ENCODE measurements at places on chromosomes 2 and 18.

DNA sequence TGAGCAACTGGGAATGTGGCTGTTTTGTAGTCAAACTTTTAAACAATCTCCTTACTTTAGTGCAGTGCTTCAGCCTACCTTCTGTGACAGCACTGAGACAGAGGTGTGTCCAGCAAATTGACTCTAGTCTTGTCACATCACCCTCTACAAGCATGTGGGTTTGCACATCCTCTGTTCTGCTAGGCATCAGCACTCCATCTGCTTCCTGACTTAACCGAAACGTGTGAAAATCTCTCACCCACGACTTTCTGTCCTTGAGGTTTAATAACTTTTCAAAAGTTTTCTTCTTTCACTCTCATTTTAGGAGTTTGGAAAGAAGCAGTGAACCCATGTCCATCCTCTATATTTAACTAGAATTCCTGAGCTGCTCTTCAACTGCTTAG is 42.6 kb downstream of the TTR start:
- no peak for DNase-seq

DNA sequence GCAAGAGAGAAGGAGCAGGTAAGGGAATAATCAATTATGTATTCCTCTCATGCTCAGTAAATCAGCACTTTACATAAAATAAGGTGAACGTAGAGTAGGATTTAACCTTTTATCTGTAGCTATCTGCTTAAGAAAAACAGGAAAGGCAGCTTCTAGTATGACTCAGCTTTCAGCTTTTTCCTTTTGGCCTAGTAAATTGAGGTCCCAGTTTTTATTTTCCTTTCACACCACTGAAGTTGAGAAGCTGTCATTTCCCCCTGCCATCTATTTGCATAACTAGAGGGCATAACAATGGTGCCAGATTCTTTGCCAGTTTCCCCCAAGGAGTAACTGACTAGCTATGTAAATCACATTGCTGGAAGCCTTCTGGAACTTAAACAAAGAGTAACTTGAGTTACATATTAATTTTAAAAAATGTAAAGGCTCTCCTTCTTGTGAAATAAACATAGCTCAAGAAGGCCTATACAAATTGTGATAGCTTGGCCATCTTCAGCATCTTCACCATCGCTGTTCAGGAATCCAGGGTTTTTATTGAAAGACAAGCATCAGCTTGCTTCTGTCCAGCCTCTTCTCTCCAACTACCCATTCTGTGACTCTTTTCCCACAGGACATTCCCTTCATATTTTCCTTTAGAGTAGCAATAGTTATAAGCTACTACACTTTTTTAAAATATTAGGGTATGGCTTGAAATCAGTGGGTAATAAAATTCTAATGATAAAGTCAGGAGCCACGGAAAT is 97.0 kb downstream of the KYNU start:
- no peak for DNase-seq

DNA sequence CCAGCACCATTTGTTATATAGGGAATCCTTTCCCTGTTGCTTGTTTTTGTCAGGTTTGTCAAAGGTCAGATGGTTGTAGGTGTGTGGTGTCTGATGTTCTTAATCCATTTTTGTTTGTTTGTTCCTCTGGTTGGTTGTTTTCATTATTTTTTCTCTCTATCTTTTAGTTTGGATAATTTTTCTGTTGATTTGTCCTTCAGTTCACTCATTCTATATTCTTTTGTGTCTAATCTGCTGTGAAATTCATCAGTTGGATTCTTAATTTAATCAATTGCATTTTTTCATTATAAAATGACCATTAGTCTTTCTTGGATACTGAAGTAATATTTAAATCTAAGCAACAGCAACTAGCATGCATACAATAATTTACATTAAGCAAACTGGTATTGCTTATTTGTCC is 206.7 kb upstream of the TRIB2 start:
- DNase-seq = no peak

GRCh38 chr2:27573452-27573851 is 9.4 kb upstream of the ZNF512 start:
- DNase-seq = no peak

DNA sequence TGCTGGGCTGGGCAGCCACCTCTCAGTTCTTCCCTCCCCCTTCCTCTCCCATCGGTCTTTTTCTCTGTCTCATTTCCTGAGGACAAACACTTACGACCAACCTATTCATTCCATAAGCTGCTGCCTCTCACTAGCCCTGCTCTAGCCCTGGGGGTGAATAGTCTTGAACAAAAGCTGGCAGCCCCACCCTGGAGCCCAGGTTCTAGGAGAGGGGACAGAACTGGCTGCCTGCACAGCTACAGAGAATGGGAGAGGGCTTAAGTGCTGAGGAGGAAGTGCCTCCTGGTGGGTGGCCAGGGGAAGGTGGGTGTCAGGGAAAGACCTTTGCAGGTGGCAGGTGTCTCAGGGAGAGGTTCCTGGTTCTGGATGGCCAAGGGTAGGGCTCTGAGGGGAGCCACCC is 22.8 kb downstream of the ANO7 start:
- no peak for DNase-seq

DNA sequence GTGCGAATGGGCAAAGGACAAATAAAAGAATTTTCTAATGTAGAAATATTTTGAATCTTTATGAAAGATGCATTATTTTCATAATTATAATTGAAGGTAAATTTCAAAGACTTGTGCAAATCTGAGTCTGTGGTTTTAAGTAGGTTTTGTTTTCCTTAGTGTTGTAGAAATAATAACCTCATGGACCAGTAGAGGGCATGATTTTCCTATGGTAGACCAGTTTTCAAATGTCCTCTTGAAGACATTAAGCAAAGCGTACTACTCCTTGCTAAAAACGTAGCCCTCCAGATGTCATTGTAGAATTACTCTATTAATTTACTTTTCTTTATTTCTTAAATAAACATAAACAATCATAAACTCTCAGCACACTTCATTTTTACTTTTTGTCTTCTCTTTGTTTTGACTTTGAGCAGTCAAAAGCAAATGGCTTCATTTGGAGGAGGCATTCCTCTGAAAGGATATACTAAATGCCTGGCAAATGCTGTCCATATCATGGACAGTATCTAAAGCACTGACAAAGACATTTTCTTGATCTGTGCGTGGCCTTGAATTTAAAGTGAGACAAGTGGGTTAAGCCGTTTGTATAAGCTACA is 85.8 kb upstream of the FAM237A start:
- DNase-seq = no peak

- DNase-seq = peak; percentile 9
Measured at GRCh38 chr2:126657148-126657635, 1.2 kb downstream of the GYPC start.

DNA sequence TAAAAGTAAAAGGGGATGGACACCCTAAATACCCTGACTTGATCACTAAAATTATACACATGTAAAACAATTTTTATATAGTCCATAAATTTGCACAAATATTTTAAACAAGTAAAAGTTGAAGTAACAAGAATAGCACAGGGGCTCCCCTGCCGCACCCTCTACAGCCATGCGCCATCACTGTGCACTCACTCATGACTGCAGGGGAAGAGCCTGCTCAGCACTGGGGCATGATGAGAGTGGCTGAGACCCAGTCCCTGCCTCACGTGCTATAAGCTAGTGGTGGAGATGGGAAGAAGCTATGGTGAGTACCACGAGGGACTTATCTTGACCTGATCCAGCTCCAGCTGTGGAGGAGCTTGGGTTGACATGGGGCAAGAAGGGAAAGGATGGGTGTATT is 46.9 kb upstream of the MYO1B start:
- no peak for DNase-seq

GRCh38 chr2:30105556-30105955 is 41.3 kb upstream of the YPEL5 start:
- no peak for DNase-seq

DNA sequence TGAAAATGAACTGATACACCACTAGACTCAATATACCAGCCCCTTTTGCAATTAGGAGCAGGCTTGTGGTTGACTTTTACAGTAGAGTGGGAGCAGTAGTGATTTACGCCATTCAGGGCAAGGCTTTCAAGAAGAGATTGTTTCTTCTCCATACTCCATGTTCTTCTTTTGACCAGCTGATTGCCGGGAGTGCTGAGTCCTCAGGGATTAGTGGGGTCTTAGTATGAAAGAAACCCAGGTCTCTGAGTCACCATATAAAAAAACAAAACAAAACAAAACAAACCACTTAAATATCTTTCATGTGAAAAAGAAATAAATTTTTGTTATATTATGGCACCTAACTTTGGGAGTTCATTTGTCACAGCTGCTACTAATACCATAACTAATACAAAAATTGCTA is 465.6 kb upstream of the TRIB2 start:
- no peak for DNase-seq

GRCh38 chr2:232353096-232353495 is 25.5 kb upstream of the ALPP start:
- no peak for DNase-seq

DNA sequence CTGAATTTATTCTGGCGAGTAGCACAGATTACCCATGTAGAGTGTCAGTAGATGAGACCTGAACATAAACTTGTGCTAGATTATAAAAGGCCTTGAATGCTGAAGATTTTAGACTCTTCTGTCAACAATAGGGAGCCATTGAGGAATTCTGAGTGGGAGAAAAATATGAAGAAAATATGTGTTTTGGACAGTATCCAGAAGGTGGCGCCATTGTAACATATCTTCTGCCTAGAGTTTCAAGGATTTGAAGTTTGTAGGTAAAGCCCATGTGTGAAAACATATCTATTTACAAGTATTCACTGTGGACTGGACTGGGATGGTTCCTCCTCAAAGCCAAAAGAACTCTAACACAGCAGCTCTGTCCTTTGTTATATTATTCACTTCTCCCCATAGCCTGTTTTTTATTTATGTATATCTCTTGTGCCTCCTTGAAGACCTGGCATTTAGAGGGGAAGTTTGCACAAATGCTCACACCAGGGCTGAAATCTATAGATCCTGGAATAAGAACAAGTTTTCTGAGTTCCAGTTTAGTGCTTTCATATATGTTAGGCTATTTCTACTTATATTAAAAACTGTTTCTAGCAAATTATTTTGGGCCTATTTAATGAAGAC is 124.9 kb downstream of the RDH14 start:
- DNase-seq = no peak

- DNase-seq = no peak
Measured at GRCh38 chr2:19218166-19218565, 140.3 kb downstream of the OSR1 start.

DNA sequence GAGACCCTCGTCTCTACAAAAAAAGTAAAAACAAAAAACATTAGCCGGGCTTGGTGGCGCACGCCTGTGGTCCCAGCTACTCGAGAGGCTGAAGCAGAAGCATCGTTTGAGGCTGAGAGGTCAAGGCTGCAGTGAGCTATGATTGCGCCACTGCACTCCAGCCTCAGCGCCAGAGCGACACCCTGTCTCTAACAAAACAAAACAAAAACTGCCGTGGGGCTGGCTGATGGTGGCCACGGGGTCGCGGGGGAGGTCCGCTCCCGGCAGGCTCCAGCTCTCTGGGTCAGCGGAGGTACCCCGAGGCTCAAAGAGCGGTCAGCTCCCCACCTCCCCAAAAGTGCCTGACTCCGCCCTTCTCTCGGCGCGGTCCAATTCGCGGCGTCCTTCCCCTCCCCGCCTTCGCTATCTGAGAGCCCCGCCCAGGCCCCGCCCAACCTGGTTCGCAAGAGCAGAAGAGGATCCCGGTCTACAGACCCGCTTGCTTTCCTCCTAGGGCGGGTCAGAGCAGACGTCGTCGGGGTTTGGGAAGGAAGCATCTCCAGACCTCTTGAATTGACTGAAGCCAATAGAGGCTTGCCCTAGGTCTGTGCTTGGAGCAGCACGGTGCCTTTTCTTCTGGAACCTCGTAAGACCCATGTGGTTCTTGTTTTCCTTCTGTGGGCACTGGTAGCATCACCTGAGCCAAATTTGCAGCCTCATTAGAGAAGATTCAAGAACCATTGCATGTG is 7.8 kb downstream of the RAX start:
- DNase-seq = no peak

GRCh38 chr2:184727813-184728212 is 129.5 kb downstream of the ZNF804A start:
- DNase-seq = no peak

GRCh38 chr2:191386938-191387536 is 141.8 kb downstream of the MYO1B start:
- no peak for DNase-seq

DNA sequence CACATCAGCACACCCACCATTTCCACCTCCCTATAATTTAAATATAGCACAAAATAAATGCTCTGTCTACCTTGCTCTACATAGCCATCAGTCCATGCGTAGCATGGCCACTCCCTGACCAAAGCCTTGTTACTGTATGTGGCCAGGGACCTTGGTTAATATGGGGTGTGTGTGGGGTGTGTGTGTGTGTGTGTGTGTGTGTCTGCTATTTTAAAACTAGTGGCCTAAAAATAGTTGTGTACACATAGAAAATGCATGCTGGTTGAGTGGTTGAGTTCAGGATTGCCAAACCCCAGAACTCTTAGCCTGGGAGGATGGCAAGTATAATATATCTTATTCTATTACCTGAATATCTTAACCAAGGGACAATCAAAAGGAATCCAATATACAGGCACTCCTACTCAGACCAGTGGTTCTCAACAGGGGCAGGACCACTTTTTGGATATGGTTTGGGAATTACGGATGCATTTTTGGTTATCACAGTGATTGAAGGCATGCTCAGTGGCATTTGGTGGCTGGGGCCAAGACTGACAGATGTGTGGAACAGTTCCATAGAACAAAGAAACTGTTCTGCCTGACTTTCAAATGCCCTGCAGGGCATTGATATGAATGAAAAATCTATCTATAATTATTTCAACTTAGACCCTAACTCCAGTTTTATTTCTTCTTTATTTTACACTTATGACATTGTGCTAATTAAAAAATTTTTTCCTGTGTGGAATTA is 72.3 kb upstream of the PSME4 start:
- DNase-seq = no peak

DNA sequence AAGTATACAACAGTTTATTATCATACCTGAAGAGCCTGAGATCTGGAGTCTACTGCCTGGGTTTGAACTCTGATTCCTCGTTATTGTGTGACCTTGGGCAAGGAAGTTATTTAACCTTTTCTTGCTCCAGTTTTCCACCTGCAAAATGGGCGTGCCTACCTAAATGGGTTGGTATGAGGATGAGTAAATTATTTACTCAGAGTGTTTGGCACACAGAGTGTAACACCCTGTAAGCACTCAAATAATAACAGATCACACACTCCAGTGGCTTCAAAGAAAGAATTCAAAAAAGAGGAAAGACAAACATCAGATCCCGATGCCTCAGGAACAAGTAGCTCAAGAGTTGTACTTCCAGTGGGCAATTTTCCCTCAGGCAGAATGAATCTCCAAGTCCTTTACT is 2.4 kb downstream of the SRD5A2 start:
- no peak for DNase-seq

- no peak for DNase-seq
Measured at GRCh38 chr2:158935617-158936016, 32.8 kb upstream of the TANC1 start.

- no peak for DNase-seq
Measured at GRCh38 chr2:181356526-181357130, 100.6 kb upstream of the ITGA4 start.

- no peak for DNase-seq
Measured at GRCh38 chr18:76420898-76421684, 74.0 kb downstream of the ZNF516 start.

GRCh38 chr2:1553671-1554295 is 140.5 kb downstream of the TPO start:
- no peak for DNase-seq

GRCh38 chr2:98416383-98417159 is 28.1 kb upstream of the INPP4A start:
- no peak for DNase-seq

Measured in SIG-M5 (cell line).